Stimulated activated CD8-positive, alpha-beta memory T cell treated with anti-CD3 and anti-CD28 coated beads, Interleukin-4, amount 100 ng/mL, for 1 hour (primary cell): ENCODE measurements at places on chromosomes 16 and 17.

DNA sequence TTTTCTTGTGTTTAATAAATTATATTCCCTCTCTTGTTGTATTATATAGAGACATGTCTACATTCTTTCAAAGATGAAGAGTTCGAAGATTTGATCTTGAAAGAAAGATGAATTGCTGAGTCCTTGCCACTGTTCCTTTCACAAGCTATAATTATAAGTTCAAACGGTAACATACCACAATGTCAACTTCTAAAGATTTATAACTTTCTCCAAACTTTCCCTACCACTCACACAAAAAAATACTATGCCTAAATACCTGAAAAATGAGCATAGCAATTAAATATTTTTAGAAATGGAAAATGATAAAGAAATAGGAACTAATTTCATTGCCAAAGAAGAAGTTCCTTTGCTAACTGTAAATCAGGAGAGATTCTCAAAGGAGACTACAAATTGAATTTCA is 50.6 kb downstream of the BRIP1 start:
- DNase-seq, result no peak

DNA sequence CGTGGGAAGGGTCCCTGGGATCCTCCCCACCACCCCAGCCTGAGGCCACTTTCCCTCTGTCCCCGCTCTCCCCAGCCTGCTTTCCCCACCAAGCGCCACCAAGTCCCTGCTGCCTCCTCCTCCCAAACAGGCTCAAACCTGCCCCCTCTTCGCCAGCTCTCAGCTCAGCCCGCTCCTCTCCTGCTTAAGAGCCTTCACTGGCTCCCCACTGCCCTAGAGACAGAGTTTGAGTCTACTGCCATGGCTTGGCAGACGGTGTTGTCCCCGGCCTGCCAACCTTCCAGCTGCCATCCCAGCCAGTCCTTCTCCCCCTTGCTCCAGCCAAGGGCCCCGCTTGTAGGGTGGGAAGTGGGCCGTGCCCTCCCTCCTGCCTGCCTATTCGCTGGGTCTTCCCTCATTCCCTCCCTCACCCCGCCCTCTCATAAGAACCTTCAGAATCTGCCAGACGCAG is 11.1 kb downstream of the IL4R start:
- no peak for DNase-seq

GRCh38 chr17:74960570-74961342 is 11.8 kb downstream of the HID1 start:
- DNase-seq, result no peak

DNA sequence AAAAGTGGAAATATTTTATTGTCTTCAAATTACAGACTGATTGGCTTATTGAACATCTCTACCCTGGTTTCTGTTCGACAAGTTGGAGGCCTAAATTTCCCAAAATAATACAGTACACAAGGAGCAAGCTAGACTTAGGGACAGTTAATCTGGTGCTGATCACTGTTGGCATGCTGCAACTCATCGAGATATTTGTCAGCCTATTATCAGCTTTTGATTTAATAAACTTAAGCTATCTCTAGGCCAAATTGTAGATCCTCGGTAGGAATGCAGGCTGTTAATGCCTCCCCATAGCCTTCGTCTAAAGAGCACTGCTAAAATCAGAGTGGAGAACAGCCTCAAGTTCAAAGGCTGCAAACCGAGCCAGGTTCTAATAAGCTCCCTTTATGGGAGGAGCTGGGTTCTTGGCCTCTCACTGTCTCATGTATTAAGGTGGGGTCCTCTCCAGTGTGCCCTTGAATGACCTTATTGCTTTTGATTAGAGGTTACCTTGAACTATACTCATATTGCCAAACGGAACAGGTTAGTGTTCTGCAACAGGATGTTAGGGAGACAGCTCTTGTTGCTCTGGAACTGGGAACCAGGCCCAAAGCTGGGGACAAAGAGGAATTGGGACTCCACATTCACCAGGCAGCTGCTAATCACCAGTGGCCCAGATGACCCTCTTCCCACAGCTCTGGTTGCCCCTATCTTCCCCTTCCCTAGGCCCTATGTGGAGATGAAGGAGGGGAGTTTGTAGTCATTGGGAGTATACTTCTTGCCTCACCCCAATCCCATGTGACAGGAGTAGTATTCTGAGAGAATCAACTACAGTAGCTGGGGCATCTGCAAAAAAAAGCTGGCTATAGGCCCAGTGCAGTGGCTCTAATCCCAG is 69.5 kb upstream of the NOL11 start:
- DNase-seq, result no peak

DNA sequence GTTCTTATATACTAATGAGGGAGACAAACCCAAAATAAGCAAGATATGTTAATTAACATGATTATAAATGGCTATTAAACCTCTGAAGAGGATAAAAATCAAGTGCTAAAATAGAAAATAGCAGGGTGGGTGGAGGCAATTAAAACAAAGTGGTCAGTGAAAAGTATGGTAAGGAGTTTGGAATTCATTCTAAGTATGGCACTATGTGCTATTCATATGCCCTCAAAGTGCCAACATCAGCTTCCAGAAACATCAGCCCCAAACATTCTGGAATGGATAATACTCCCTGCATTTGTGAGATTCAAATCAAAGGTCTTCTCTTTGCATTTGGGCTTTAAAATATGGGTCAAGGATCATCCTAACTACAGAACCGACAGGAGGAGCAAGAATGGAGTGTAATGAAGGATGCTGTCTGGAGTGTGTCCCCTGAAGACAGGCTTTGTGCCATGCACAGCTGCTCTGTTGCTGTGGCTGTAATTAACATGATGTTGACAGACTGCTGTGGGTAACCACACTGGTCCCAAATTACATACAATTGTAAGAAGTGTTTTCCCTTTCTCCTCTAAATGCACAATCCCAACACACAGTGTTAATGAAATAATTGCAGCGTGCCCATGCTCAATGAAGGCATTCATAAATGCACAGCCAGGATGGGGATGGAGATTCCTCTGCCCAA is 93.1 kb downstream of the VAT1L start:
- no peak for DNase-seq

DNA sequence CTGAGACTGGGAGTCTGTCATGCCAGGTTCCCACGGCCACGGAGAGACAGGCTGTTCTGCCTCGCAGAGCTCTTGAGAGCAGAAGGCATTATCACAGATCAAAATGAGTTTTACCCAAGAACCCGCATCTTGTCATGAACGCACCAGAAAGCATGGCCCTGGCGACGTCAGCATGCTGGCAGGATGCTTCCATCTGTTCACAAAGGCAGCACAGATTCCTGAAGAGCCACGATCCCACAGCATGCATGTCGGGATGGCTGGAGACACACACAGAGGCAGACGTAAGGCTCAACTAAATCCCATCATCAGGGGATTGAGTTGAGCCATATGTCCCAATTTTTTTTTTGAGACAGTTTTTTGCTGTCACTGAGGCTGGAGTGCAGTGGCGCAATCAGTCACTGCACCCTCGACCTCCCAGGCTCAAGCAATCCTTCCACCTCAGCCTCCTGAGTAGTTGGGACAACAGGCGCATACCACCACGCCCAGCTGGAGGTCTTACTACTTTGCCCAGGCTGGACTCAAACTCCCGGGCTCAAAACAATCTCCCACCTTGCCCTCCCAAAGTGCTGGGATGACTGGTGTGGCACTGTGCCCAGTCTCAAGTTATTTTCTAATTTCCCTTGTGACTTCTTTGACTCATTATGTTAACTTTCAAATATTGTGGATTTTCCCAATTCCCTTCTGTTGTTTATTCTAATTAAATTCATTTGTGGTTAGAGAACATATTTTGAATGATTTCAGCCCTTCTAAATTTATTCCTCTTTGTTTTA is 11.1 kb downstream of the FANCA start:
- DNase-seq, result no peak

GRCh38 chr16:68548947-68549346 is 9.9 kb downstream of the ZFP90 start:
- no peak for DNase-seq

- no peak for DNase-seq
These were observed 5.5 kb upstream of the ASGR1 start for GRCh38 chr17:7184647-7185046.

- DNase-seq, result no peak
These were observed 7.3 kb upstream of the WDR45B start for GRCh38 chr17:82655523-82655922.

DNA sequence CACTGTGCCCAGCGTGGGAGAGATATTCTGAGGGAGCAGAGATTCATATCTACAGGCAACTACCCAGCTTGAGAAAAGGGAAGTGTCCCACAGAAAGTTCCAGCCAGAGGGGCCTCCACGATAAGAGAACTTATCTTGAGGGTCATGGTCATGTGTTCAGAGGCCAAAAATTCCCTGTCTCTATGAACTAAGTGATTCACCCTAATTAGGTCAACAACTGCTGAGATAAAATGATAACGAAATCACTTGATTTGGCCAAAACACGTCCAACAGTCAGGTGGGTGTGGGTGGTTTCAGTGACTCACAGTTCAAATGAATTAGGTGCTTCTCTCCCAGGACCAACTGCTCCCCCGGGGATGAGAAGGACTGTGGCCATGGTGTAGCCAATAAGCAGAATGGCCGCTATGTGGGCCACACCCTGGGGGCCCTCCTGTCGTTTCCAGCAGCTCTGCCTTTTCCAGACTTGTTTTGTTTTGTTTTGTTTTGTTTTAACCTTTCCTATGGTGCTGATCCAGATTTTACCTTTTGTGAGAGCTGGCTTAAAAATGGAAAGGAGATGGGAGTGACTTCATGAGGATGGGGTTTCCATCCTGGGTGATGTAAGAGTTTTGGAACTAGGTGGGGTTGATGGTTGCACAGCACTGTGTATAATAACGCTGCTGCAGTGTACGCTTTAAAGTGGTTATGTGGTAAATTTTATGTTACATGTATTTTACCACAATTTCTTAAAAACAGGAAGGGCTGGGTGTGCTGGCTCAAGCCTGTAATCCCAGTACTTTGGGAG is 8.7 kb downstream of the DNAI2 start:
- DNase-seq, result peak; percentile 29

GRCh38 chr16:51924744-51925143 is 622.2 kb downstream of the TOX3 start:
- DNase-seq, result no peak

DNA sequence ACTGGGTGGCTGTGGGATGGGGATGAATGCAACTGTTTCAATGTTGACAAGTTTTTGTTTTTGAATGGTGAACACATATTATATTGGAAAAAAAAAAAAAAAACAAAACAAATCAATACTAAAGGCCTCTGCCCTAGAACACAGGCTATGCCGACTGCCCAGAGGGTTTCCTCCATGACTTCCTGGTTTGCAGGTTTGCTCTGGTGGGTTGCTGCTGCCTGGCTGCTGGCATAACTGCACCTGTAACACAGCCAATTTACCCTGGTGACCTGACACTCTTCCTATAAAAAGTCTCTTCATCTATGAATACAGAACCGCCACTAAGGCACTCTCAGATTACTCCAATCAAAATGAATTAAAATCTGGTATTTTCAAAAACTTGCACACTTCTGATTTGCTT is 10.4 kb downstream of the GLYR1 start:
- DNase-seq, result no peak

GRCh38 chr16:22400900-22401299 is 26.5 kb upstream of the CDR2 start:
- DNase-seq, result no peak

DNA sequence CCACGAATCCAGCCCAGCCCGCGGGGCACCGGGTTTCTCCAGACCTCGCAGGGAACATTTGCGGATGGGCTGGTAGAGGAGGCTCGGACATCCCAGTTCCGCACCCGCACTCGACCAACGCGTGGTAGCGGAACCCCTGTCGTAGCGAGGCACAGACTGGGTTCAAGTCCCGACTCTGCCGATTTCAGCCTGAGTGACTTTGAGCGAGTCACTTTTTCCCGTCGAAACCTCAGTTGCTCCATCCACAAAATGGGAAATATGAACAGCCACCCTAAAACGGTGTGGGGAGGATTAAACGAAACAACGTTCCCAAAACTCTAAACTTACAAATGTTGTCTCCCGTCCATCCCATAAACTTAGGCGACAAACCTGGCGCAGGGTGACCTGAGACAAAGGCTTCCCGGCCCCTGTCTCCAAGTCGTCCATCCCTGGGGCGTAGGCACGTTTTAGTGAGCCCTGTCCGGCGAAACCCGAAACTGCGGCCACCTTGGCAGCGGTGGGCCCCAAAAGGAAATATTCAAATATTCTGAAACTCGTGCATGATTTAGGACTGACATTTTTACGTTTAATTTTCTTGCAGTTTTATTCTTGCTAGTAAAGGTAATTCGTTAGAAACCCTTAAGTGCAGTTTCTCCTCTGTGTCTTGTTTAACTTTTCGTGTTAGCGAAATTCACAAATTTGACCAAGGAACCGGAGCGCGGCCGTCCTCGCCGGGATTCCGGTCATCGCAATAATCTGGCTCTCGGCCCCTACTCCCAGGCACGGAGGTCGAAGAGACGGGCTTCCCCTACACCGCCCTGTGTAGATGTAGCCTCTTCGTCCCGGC is 1.9 kb upstream of the MLLT6 start:
- no peak for DNase-seq

DNA sequence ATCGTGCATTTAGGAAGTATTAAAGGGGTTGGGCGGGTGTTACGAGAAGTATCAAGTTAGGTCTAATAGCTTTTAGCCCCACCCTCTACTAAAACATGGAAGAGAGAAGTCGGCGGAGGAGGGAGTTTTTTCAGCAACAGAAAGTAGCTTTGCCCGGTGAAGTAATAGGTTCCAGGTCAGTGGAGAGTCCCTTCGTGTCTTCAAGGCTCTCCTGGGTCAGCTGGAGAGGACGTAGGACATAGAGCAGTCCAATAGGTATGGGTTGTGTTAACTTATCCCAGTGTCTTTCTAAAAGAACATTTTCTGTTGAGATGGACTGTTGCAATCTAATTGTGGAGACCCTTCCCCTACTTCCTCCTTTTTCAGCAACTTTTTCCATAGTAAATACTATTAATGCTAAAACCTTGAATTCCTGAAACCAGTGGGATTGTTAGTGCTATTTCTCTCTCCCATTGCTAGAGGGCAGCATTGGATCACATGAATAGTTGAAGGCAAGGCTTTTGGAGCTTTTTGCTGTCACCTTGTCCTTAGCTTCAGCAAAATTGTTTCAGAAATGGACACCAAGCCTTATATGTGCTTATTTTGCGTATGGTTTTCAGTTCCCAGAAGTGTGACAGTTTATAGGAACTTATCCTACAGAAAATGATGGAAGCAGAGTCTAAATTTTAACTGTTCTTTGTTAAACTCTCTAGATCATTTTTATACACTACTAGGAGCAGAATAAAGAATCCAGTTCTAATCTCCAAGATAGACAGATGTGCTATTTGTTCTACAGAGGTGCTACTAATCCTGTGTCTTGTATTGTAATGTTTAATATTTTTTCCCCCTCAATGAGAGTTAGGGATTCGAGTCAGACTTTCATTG is 38.4 kb downstream of the UTP18 start:
- DNase-seq, result no peak

- no peak for DNase-seq
These were observed 13.2 kb downstream of the TMEM238L start for GRCh38 chr17:10790491-10791401.
